ENCODE measurements at places on chromosomes 6 and 20.

DNA sequence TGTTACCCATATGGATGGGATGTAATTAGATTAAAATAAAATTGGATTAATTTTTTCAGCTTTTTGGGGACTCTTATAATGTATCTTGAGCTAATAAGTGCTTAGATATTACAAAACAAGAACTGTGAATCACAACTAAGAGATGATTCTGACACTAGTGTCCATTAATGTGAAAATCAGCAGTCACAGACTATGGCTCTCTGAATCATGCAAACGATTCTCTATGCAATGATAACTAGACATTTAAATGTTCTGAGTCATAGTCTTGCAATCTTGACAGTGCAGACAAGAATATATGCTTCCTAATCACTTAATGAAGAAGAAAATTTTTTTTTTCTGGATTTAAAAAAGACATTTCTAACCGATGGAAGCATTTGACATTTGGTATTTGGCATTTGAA is 82.2 kb upstream of the OPRM1 start:
- DNase-seq, result peak; percentile 76

DNA sequence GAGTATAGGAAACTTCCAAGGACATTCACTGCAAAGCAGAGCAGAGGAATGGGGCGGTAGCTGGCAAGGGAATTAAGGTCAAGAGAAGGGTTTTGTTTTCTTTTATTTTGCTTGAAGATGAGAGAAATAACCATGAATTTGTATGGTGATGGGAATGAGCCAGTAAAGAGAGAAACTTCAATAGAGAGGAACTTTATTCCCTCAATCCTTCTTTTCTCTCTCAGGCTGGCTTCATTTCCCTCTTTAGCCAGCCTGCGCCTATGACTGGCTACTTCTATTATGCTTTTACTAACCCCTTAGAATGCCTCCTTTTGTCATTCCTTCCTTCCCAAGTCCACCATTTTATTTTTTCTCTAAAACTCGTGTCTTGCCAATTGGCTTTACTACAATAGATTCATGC is 101.4 kb upstream of the CEP85L start:
- DNase-seq, result no peak

DNA sequence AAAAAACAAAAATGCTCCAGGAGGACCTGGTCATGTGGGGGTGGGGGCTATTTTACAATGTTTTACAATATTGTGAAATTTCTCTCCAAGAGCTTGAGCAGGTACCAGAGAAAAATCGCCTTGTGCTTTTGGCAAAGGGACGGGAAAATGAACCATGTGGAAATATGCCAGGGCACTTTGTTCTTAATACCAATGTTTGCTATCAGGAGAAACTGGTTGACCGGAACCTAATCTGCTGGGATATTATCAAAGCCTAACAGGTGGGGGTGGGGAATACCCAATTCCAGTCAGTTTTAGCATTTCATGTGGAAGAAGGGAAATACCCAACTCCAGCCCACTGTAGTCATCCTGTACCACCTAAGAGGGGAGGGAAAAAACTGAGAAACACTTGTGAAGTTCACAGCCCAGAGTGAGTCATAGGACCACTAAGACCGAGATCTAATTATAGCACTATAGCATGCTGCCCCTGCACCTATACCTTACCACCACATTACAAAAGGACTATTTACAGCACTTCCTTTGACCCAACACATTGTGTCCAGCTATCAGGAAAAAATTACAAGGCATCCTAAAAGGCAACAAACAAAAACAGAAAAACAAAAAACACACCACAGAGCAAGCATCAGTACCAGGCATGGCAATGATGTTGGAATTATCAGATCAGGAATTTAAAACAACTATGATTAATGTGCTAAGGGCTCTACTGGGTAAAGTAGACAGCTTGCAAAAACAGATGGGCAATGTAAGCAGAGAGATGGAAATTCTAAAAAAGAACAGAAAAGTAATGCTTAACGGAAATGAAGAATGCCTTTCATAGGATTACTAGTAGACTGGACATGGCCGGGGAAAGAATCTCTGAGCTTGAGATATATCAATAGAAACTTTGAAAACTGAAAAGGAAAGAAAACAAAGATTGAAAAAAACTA is 84.1 kb upstream of the POPDC3 start:
- no peak for DNase-seq

DNA sequence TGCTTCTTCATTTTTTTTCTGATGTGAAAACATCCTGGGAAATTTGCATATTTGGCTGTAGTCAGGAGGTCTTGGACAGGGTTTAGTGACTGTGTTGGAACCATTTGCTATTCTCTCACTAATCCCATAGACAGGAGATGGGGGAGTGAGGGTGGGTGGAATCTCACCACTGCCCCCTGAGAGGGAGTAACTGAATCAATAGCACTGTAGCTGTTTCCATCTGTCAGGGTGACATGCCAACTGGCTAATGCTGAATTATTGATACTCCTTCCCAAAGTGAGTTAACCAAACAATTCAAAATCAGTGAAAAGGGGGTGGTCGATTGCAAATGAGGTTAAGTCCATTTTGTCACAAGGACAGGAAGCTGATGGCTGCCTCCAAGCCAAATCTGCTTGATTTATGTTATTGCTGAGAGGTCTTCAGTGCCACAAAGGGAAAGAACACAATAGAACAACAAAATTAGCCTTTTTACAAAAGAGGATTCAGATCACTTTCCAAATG is 55.1 kb upstream of the B3GAT2 start:
- DNase-seq, result no peak

GRCh38 chr6:6886171-6886885 is 221.4 kb upstream of the RREB1 start:
- no peak for DNase-seq

GRCh38 chr6:30891450-30891723 is 7.1 kb downstream of the DDR1 start:
- no peak for DNase-seq

GRCh38 chr6:69390125-69390524 is 406.7 kb downstream of the LMBRD1 start:
- peak; percentile 22 for DNase-seq

GRCh38 chr6:44133003-44133931 is 5.9 kb downstream of the TMEM63B start:
- DNase-seq, result peak; percentile 24

- DNase-seq, result peak; percentile 94
Measured at GRCh38 chr20:13995086-13995665, at the start of gene MACROD2. Gene MACROD2, plus strand, starts transcription at chr20:13995516.
